ENCODE measurements at places on chromosomes 4 and X.

DNA sequence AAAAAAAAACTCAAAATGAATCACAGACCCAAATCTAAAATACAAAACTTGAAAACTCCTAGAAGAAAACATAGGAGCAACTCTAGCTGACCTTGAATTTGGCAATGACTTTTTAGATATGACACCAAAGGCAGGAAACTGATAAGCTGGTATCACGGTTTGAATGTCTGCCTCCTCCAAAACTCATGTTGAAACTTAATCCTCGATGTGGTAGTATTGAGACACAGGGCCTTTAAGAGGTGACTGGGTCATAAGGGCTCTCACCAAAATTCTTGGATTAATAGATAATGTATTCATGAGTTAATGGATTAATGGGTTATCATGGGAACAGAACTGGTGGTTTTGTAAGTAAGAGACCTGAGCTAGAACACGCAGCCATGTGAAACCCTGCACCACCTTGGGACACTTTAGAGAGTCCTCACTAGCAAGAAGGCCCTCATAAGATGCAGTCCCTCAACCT lies 40.5 kb downstream of the FRYL start:
- no peak for DNase-seq

GRCh38 chr4:40262077-40262528 lies 65.3 kb downstream of the RHOH start:
- no peak for DNase-seq

- DNase-seq: no peak
Measured at GRCh38 chrX:130118441-130119311, 8.4 kb upstream of the ELF4 start.

DNA sequence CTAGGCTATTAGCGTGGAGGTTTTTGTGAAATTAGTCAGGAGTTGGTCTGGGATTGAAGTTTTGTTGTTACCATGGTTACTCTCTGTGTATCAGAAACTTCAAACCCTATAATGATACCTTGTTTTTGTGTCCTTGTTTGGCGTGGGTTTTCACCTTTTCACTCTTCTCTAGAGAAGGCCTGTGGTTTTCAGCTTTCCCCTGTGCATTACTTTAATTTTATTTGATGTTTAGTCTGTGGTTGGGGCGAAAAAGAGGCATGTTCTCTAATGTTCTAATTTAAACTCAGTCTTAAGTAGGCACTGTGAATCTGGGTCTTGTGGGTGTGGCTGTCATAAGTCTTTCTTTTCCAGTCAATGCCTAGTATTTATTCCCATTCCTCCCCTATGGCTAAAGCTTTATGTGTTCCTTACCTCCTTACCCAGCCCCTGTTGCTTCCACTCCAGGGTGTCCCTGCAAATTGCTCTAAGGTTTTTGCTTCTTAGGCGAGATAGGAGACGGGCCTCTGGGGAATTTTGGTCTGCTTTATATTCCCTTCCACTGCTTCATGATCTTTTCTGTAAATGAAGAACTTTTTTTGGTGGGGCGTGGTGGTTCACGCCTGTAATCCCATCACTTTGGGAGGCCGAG lies 326.3 kb upstream of the ZCCHC13 start:
- no peak for DNase-seq

DNA sequence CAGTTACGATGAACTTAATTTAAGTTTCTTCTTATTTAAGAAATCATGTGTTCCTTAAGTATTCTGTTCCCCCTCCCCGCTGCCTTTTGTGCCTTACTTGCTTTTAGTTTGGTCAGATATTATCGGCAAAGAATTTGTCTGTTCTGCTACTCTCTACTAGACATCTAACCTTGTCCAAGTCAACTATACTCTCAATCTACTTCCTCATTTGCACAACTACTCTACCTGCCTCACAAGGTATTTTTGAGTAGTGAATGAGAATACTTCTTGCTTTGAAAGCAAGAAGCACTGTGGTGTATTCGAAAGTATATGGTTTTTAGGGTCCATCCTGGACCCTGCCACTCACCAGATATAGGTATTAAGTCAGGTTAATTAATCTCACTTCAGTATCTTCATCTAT lies 8.0 kb upstream of the KLHL5 start:
- DNase-seq: no peak

DNA sequence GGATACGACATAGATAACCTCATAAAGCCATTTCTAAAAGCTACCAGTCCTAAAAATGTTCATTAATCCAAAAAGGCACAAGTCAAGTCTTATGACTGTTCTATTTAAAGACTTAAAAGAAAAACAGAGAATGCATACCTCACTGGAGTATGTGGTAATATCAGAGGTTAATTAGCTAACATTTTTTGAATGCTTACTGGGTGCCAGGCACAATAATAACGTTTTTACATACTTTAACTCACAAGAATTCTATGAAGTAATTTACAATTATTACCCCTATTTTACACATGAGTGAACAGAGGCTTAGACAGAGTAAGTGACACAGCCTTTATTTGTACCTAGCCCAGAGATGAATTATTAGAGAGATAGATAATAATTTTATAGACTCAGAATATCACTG lies 207.5 kb downstream of the PDGFC start:
- no peak for DNase-seq

- no peak for DNase-seq
Measured at GRCh38 chr4:107068116-107068515, 32.0 kb upstream of the DKK2 start.

- DNase-seq: no peak
Measured at GRCh38 chrX:17475449-17476217, 100.6 kb downstream of the NHS start.

- DNase-seq: no peak
Measured at GRCh38 chr4:42733380-42733779, 76.5 kb upstream of the ATP8A1 start.

- DNase-seq: no peak
Measured at GRCh38 chr4:114558446-114559020, 40.1 kb upstream of the UGT8 start.

DNA sequence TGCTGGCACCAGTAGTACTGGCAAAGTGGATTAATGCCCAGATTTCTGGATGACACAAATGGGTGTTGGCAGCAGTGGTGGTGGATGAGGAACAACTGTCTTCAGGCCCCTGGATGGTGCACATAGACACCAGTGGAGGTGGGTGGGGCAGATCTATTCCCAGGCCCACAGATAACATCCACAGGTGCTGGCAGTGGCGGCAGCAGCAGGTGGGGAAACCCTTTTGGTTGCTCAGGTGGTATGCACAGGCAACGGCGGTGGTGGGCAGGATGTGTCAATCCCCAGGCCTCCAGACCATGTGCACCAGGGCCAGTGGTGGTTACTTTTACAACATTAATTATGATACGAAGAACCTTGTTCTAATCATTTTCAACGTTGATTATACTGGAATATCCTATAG lies 48.9 kb upstream of the FAT4 start:
- DNase-seq: no peak

All from stimulated activated CD8-positive, alpha-beta memory T cell treated with anti-CD3 and anti-CD28 coated beads, Interleukin-4, amount 100 ng/mL, for 1 hour (primary cell).